ENCODE measurements at places on chromosomes 1 and 21.

- DNase-seq = no peak
Measured at GRCh38 chr21:31845151-31845729, 27.6 kb upstream of the HUNK start.

DNA sequence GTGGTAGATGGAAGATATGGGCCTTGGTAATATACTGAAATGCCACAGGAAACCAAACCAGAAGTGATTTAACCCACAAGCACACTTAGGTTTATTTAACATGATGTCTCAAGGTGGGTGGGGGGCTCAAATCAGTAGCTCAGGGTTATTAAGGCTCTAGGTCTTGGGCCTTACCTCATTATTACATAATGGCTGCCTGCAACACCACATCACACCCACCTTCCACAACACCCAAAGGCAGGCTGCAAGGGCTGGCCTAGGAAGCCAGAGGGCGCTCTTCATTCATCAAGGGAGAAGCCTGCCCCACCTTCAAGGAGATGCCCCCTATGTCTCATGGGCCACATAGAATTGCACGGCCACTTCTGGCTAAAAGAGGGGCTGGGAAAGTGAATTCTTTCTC, 6.0 kb downstream of the TFF1 start:
- no peak for DNase-seq

GRCh38 chr1:109996476-109996875, 11.9 kb downstream of the AHCYL1 start:
- peak; percentile 92 for DNase-seq

DNA sequence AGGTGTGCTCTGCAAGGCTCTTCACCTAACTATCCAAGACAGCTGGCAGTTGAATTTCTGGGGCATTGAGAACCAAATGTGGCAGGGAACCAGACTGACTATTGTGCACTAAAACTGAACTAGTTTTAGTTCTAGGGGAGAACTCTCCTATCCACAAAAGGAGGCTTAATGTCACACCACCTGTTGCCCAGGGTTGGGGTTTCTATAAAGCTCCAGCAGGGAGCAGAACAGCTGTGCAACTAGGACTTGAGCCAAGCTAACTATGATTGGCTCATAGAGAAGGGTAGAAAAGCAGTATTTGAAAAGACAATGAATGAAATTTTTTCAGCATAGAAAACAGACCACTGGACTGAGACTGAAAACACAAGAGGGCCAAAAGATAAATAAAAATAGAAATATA, 53.3 kb upstream of the FGGY start:
- DNase-seq = no peak

Data from EL (cell line).